ENCODE measurements at places on chromosomes 7 and 10. TPM values are rescaled to one million over a fixed set of nuclear protein-coding genes. Genes with fewer than 3 reads are reported as not detected.
A peak's percentile ranks its signal among the peaks of the same experiment; 100 is the strongest.

Gene C10orf67
- 0.39 TPM for total RNA-seq

GRCh38 chr7:105839266-105839665 is 37.1 kb downstream of the ATXN7L1 start:
- no peak for DNase-seq

- no peak for DNase-seq
Measured at GRCh38 chr7:29090836-29091601, 55.3 kb downstream of the CPVL start.

DNA sequence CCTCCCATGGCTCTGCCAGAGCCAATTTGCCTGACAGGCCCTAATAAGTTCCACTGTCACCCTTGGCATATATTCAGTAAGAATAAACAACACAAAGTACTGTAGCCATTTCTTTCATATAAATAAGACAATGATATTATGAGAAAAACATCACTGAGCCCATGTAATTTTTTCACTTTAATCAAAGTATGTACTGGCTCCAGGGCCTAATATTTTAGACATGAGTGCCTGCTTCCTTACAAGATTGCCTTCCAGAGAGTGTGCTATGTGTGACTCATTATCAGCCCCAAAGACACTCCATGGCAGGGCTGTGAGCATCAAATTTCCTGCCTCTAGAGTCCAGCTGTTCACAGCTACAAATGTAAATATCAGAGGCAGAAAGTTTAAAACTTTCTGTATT is 297.6 kb downstream of the LHFPL3 start:
- no peak for DNase-seq

DNA sequence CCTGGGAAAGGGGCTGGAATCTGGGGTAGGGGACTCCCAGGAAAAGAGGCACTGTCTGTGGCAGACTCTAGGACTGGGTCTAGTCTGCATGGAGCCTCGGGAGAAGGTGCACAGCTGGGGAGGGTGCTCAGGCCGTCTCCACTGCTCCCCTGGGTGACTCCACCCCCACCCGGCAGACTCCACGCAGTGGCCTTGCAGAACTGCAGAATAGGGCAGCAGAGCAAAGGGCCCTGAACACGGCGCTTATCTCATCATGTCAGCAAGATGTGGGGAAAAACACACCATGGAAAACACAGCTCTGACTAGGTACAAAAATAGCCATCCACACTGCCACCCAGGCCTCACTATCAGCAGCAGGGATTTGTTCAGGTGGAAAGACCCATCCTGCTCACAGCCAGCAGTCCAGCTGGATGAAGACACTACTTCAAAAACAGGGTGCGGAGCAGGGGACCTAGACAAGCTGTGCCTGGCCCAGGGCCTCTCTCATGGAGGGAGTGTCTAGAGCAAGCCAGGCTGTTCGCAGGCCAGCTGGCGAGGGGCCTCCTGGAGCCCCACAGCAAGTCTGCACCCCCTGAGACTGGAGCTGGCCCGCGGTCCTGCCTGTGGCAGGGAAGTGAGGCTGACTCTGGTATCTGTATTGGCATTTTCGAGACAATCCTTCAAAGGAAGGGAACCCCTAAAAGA is 11.7 kb downstream of the MAT1A start:
- peak; percentile 9 for DNase-seq

DNA sequence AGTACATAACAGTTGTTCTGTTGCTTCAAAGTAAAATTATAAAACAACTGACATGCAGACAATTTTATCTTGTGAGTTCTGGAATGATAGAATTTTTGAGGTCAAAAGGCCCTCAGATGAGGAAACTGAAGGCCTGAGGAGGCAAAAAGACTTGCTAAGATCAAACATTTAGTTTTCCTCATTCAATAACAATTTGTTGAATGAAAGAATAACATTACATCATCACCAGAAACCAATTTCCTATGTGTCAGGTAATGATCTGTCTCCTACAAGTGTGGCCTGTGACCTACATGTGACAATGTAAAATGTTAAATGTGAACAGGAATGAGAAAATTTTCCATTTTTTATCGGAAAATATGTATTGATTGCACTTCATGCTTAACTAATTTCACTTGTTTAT is 16.6 kb upstream of the ASB4 start:
- no peak for DNase-seq

DNA sequence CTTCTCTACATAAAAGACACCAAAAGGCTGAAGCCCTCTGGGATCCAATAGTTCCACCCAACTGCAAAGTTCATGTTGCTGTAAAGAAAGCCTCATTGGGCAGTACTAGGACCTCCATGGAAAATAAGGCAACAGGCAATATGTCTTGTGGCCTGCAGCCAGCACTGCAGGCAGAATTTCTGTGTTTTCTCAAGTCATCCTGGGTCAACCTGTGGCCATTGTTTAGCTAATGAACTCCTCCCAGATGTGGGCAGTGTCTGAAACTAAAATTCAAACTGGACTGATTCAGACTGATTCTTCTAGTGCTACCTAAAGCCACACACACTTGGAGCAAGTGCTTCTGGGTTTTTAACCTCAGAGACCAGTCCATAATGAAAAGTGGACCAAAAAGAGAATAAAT is 141.5 kb downstream of the PPP1R17 start:
- no peak for DNase-seq

GRCh38 chr10:111758593-111758992 is 425.0 kb downstream of the GPAM start:
- no peak for DNase-seq

DNA sequence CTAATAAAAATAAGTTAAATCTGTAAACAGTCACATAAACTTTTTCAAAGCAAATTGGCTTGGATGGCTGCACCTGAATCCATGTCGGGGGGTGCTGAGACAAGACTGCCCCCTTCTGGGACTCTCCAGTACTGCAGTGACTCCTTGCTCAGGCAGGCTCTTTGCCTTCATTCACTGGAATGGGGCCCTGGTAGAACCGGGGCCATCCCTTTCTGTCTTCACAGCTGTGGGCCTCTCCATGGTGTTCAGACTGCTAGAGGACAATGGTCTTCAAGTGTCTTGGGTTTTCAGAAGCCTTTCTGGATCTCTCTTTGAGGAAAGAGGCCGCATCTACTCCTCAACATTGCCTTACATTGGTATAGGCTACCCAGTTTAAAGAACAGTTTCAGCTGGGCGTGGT is 16.1 kb upstream of the IMPDH1 start:
- peak; percentile 67 for DNase-seq

Data from lower leg skin (tissue), 4 donors.